Activated CD4-positive, alpha-beta T cell treated with anti-CD3 and anti-CD28 coated beads, Interleukin-2, Interleukin-6, amounts not matched to agents 100 ng/mL and 50 ng/mL, durations not matched to agents 16 hours and 8 hours (primary cell): ENCODE measurements at places on chromosomes 3 and 15.
A peak's percentile ranks its signal among the peaks of the same experiment; 100 is the strongest.

- no peak for DNase-seq
These were observed 52.6 kb upstream of the SEC61A1 start for GRCh38 chr3:127999509-128000106.

GRCh38 chr15:82646250-82647044 is 716 bp downstream of the CPEB1 start:
- DNase-seq, result no peak

DNA sequence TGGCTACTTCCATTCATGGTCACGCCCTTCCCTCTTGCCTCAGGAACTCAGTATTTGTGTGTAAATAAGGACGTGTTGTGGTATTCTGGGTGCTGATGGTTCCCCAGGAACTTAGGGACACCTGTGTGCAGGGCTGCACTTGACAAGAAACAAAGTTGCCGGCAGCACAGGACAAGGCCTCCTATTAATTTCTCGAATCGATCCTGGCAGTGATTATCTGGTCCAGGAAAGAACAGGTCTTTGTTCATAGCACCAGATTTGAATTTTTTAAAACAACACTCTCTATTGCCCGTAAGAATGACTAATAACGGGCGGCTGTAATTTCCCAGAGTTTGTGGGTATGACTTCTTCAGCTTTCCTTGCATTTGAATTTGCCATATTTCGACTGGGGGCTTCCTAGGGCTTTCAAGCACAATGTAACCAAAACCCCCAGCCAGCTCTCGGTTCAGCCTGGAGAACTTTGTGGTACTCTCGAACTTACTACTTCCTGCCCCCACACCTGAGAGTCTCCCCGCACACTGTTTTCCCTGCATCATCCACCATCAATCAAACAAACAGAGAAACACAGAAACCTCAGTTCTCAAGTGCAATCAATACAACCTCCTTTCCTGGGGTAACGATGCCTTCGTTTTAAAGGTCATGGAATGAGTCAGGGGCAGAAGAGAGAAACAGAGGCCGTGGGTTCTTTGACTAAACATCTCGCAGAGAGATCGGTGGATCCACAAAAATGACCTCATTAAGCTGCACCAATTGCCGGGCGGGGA is 241.7 kb upstream of the ICE2 start:
- DNase-seq, result peak; percentile 87

- DNase-seq, result no peak
These were observed 34.8 kb downstream of the SLC12A8 start for GRCh38 chr3:125177746-125178145.

DNA sequence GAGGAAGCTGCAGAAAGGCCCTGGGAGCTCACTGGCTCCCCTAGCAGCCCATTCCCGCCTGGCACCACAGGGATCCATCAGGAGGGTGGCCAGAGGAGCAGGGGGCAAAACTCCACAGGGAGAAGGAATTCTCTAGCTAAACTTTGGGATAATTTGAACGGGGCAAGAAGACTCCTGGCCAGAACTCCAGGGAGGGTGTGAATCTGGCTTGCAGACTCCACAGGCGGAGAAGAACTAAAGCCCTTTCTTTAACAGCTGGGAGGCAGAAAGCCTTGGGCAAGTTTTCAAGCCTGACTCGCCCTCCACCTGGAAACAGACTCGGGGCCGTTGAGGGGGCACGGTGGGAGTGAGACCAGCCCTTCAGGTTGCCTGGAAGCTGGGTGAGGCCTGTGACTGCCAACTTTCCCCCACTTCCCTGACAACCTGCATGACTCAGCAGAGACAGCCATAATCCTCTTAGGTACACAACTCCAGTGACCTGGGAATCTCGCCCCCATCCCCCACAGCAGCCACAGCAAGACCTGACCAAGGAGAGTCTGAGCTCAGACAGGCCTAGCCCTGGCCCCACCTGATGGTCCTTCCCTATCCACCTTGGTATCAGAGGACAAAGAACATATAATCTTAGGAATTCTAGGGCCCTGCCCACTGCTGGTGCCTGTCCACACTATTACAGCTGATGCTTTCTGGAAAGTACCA is 28.6 kb downstream of the SLC27A2 start:
- no peak for DNase-seq

DNA sequence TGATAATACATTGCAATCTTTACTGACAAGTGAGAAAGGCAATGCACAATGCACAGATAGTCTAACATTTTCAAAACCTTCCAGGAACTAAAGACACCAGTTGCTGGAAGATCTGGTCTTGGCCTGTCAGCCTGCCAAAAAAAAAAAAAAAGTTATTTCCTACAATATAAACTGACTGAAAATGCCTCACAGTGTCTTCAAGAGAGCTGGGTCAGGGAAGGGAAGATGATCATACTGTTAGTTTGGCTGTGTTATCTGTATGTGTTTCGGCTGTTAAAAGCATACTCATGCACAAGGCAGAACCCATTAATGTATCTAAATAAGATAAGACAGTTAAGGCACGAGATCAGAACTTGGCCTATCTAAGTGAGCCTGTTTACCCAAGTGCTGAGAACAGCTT is 673.4 kb downstream of the MECOM start:
- DNase-seq, result no peak

DNA sequence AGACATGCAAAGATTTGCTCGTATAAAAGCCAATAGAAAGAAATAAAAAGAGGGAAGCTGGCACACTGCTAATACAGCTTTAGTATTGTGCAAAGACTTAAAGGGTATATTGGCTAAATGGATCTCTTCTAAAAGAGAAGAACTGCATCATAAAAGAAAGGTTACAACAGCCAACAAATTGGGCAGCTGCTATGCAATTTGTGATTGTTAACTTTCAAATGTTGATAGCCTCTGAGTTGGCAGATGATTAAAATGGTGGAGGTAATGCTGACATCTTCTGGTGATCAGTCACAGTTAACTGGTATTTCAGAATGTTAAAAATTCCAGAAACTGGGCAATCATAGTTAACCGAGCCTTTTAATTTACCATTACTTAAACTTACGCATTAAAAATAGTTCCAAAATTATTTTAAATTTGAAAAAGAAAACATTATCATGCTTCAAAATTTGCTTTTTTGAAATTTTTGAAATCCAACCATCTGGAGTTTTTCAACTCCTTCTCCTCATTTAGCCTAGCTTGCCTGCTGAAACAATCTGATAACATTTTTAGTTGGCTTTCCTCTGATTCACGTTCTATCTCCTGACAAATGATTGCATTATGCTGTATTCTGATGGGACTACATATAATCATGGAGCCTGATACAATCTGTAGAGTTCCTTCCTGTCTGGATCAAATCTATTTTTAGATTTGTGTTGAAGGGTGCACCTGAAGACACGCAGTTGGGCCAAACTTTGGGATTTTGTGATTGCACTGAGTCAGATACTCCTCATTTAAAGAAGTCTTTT is 144.0 kb upstream of the PDZRN3 start:
- DNase-seq, result no peak
